ENCODE measurements at places on chromosomes 4 and X. TPM values are rescaled to one million over a fixed set of nuclear protein-coding genes. Genes with fewer than 3 reads are reported as not detected.

DNA sequence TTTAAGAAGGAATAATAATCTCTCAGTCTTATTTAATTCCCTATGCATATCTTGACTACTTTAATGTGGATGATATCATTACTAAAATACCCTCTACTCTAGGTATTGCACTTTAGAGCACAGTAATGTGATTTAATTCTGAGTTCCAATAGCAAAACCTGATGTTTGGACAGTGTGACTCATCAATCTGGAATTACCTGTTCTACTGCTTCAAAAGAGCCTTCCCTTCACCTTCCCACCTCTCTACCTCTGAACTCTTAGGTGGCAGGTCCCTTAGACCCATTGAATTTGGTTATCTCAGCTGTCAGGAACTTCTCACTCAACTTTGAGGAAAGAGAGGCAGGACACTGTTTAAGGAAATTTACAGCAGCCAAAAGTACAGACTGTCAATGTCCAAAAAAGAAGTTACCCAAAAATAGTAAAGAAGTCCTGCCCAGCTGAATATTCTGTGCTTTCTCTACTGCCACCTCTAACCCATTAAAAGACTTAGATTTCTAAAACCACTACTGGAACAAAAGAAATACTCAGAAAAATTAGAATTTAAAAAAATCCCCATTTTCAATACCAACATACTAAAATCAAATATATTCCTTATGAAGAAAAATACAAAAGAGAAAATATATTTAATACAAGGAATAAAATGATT, 123.1 kb upstream of the GPM6A start:
- DNase-seq: no peak

DNA sequence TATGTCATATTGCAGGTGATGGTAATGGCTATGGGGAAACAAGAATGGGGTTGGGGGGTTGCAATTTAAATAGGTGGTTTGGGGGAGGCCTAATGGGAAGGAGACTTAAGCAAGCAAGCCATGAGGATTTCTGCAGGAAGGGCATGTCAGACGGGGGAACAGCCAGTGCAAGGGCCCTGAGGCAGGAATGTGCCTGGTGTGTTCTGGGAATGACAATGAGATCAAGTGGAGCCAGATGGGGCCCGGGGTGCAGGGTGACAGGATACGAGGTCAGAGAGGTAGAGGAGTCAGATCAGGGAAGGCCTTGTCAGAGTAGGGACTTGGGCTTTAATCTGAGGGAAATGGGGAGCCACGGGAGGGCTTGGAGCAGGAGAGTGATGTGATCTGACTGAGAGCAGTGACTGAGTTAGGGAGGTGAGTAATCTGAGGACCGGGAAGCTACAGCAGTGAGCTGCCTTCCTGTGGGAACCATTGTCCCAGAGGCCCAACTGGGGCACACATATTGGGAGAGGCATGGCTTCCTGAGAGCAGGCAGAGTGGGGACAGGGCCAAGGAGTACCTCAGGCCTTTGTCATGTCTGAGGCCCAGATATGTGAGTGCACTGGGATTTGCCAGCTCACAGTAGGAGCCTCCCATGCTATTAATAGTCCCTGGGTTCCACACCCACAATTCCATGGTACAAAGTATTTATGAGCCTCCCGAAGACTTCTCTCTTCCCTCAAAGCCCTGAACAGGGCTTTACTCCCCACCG, 139.8 kb downstream of the BCOR start:
- DNase-seq: peak; percentile 58

- no peak for DNase-seq
Observed at GRCh38 chr4:31735004-31735403, 1014.8 kb downstream of the PCDH7 start.

SGMS2 gene
- total RNA-seq: 19.5 TPM

DNA sequence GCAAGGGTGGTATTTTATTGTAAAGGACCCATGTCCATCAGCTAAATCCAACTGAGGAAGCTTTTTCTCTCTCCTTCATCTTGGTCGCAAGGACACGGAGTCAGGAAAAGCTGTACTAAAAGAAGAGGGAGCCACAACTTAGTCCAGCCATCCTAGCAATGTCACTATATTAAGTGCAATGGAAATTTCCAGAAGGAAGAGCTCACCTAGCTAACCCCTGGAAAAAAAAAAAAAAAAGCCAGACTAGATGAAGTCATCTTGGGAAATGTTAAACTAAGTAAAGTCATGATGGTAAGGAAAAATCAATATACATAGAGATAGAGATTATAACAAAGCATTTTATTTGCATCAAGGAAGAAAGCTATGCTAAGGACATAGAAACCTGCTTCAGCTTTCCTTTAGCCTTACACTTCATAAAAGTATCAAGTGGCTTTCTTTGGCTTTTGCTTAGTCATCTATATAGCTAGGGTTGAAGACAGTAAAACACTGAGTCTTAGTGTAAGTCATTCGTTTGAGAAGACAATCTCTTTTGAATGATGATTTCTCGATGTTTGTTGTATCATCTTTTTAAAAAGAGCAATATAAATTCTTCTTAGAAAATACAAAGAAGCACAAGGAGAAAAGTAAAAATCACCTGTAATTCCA, 18.6 kb upstream of the CA5B start:
- no peak for DNase-seq

DNA sequence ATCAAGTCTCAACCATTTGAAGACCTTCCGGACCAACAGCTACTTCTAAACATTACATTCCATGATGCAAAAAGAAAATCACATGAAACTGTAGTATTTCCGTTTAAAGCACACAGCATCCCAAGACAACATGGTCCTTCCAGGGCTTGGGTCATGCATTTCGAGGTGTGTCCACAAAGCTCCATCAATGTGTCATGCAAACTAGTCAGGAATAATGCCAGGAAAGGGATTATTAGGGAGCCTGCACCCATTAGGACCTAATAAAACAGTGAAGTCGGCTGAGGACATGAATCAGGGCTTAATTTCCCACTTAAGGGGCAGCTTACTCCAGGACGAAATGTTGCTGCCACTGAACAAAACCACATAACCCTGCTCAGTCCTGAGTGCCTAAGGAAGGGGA, 177.9 kb downstream of the TSPAN5 start:
- no peak for DNase-seq

GRCh38 chrX:112058255-112058654, 24.3 kb downstream of the TRPC5 start:
- DNase-seq: no peak

DNA sequence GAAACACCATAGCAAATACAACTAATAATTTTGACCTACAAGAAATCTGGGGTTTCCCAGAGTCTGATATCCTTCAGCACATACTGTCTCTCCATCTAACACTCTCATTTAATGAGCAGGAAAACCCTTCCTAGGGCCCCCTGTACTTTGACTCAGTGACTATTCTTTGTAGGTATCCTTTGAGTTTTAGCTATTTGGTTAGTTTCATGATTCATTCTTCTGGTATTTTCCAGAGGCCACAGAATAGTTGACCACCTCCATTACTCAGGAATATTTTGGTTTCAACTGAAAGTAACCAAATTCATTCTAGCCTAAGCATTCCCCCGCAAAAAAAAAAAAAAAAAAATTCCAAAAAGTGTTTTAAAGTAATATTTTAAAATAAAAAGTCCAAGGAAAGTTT, 140.0 kb downstream of the IDS start:
- DNase-seq: no peak

- DNase-seq: no peak
Observed at GRCh38 chrX:125236955-125237354, 82.7 kb upstream of the TEX13C start.

DNA sequence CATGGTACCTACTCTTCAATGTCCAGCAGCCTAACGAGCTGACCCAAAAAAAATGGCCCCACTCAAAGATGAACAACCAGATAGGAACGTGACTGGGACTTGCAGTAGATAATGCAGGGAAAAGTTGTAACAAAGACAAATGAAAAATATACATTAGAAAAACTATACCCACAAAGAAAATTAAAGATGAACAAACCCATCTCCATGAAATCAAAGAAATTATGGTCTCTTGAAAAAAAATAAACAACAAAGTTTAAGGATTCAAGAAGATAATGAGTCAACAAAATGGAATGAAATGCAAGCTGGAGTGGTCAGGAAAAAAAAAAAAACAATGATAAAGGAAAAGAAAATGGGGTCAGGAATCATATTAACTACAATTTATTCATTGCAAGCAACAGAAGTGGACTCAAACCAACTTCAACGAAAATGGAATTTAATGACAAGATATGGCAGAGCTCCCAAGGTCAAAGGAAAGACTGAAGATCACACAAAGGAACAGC, 309.8 kb upstream of the GALNT7 start:
- DNase-seq: no peak

- no peak for DNase-seq
Observed at GRCh38 chrX:57227691-57228090, 58.8 kb upstream of the FAAH2 start.

- no peak for DNase-seq
Observed at GRCh38 chr4:79871961-79872360, 201.1 kb downstream of the ANTXR2 start.
